Stimulated activated CD8-positive, alpha-beta memory T cell treated with anti-CD3 and anti-CD28 coated beads, Interleukin-12 subunit alpha, Interleukin-12 subunit beta, amount 100 ng/mL, for 4 hours (primary cell): ENCODE measurements at places on chromosomes 7 and 10.

DNA sequence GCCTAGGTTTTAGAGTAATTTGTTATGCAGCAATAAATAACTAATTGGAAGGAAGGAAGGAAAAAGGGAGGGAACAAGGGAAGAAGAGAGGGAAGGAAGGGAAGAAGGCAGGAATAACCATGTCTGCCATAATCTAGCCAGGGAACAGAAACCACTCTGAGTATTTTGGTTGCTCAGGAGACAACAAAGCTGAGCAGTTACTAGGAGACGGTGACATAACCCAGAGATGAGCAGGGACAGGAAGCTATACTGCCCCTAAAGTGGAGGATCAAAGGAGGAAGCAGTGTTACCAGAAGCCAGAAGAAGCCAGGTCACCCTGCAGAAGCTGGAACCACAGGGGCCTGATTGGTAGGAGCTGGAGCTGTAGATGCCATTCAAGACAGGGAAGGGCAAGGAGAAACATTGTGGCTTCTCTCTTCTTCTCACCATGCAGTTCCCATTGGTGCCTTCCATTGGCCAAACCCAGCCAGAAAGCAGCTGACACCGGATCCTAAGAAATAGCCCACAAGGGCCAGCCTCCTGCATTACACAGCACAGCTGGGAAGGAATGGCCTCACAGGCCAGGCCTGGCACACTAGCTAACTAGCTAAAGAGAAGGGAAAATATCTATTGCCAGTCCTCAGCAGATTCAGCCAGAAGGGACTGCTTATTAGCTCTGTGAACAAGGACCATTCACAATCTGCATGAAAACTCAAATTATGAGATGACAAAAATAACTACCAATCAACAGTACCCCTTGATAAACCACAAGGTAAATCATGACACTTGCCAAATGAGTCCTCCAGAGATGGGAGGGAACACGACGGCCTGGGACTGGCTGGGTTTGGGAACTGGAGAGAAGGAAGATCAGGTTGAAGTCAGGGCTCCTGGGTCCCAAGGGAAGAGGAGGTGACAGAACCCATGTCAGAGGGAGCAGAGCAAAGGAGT is 184.5 kb upstream of the NFE2L3 start:
- no peak for DNase-seq

- no peak for DNase-seq
Observed at GRCh38 chr7:149774237-149775175, 1.1 kb upstream of the ZNF467 start.

GRCh38 chr7:121755818-121756552 is 117.0 kb upstream of the PTPRZ1 start:
- no peak for DNase-seq

DNA sequence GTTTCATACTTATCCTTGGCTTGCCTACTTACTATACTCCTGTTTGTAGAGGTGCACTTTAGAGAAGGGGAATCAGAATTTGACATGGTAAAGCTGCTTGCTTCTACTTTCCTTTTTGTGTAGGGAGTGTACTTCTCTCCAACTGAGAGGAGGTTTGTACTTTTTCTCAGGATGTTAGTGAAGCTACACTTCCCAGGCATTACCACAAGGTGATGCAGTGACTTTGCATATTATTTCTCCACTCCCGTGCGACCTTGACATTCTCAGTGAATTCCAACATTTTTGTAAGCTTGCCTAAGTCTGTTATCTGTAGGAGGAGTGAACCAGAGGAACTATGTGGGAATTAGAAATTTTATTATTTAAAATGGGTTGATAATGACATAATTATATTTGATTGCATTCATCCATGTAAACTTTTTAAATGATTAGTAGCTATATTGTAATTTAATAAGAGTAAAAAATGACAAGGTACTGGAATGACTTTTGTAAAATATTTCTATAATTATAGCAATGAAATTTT is 5.2 kb downstream of the TAX1BP1 start:
- DNase-seq: no peak

DNA sequence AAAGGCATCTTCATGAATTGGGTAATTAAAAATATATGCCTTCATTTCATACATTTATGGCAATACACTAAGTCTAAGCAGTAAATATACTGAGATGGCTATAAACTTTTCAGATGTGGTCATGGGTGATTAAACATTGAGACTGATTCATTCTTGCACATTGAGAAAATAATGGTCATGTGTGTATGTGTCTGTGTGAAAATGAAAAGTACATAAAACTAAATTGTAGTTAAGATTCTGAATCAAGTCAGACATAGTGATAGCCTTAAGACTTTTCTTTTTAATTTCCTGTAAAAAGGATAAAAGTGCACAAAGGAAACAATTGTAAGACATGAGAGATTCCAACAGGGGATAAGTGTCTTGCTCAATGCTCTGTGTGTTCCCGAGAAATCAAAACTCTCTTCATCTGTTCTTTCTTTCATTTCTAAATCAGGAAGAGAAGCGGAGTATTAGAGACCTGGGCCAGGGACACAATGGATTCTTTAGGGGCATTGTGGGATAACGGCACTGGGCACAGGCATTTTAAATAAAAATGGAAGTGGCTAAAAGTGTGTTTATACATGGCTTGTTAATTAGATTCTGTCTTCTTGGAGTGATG is 69.8 kb upstream of the AGR3 start:
- DNase-seq: no peak

GRCh38 chr7:48087349-48087748 is 1.7 kb upstream of the UPP1 start:
- no peak for DNase-seq

DNA sequence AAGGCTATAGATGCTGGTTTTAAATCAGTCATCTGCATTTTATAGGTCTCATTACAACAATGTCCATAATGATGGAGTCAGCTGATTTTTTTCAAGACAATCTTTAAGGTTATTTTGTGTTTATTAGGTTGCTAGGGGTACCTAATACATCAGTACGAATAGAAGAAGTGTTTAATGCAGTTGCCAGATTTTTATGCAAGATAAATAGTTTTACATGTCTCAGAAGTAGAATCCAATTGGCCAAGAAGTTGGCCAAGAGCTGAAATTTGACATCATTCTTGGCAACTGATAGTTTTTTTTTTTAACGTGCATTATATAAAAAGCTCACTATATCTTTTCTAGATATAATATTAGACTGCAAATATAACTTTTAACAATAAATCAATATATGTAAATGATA is 208.5 kb downstream of the TRIL start:
- DNase-seq: no peak

DNA sequence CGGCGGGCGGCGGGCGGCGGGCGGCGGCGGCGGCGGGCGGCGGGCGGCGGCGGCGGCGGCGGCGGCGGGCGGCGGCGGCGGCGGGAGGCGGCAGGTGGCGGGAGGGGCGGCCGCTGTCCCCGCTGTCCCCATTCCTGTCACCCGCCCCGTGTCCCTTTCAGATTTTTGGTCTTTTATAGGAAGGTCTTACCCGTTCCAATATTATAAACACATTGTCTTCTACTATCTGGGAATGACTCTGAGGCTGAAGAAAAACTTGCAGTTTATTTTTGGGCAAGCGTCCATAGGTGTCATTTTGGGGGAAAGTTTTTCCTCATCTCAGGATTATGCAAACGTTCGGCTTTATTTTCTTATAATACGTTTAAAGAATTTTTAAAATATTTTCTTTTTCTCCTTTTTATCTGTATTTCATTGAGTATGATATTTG is 578 bp downstream of the ZNF713 start:
- DNase-seq: no peak

DNA sequence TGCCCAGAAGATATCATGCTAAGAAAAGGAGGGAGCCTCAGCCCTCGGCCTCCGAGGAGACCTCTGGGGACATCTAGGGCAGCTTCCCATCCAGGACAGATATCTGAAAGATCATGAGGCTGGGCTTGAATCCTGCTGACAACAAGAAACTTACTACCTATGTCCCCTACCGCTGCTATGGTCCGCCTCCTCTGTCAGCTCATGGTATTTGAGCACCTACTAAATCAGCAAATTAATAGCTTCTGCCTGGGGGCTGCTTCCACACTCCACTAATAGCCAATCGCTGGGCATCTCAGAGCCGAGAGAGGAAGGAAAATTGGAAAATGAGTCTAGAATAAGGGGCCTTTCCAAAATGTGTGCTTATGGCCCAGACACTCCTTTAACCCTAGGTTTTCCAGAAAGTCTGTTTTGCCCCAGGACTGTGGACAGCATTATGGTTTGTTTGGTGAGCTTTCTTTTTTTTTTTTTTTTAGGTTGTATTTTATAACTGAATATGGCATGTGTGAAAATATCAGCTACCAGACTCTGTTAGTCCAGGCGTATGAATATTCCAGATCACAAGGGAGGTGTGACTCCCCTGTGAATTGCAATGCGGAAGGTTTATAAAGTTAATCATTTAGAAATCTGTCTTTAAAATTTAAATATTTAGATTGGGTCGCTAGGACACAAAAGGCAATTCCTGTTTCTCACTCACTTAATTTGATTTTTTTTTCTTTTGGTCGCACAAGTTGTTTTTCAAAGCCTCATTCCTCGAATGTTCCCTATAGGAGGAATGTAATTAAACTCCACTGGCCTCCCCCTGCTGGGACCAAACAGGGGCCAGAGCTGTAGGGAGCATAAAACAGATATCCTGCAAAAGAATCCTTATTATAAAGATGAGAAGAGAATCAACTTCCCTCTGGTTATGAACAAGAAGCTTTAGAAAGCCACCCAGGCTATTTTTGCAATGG is 89.4 kb downstream of the PARP12 start:
- DNase-seq: no peak

DNA sequence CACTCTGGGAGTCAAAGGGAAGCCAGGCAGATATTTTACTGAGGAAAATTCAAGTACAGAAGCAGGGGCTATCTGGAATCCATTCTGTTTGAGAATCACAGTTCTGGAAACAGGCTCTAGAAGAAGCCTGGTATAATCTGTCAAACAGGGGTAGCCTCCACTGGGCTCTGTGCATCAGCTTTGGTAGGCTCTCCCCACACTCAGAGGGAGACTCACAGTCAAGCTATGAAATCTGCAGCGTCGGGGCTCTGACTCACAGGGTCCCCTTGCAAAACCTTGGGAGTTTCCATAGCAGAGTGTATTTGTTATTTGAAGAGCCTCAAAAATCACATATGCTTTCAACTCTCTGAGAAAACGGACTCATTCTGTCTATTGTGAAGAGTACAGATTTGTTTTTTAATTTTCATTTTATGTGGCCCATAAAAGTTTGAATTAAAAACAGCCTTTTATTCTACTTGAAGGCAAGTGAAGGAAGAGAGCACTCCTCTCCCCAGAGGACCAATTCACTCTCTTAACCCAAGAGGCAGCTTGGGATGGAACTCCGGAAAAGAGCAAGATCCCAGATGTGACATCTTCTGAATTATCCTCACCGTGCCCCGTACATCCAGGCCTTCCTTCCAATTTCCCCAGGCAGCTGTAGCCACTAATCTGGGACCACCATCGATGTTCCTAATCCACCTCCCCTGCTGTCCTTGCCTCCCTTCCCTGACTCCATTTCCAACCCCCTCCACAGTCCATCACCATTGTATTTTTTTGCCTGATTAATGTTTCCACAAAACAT is 590.9 kb upstream of the MGMT start:
- DNase-seq: no peak

GRCh38 chr7:101882595-101883564 is 65.5 kb downstream of the CUX1 start:
- no peak for DNase-seq

DNA sequence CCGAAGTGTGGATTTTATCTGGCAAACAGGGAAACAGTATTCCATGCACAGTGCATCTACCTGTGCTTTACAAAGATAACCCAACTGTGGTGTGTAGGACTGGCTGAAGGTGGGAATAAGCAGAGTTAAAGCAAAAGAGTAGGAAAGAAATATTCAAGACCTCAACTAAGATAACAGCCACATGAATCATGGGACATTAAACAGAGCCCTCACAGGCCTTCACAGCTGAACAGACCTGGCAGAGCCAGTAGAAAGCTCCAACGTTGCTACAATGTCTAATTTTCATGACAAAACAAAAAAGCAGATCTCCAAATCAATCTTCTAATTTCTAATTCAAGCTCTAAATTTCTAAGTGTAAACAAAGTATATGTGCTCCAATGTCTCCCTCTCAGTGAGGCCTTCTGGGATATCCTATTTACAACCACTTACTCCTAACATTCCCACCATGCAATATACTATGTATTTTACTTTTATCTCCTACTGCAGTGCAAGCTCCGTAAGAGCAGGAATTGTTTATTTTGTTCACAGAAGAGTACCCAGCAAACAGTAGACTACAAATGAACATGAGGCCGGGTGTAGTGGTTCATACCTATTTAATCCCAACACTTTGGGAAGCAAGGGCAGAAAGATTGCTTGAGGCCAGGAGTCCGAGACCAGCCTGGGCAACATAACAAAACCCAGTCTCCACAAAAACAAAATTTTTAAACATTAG is 63.5 kb downstream of the UBE2H start:
- no peak for DNase-seq

DNA sequence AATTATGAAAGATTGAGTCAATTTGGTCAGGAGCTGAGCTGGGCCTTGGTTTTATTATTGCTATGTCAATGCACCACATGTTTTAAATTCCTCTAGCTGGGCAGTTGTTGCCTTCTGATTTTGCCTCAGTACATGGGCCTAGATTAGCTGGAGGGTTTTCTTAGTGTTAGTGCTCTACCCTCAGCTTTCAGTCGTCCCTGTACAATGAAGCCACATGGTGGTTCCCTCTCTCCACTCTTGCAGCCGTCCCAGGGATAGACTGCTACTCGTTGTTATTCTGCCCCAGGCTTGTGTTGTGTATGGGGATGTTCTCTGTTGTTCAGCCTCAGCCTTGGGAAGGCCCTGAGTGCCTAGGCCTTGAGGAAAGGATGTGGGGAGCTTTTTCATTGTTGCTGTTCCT is 37.0 kb downstream of the NHLRC2 start:
- DNase-seq: no peak

DNA sequence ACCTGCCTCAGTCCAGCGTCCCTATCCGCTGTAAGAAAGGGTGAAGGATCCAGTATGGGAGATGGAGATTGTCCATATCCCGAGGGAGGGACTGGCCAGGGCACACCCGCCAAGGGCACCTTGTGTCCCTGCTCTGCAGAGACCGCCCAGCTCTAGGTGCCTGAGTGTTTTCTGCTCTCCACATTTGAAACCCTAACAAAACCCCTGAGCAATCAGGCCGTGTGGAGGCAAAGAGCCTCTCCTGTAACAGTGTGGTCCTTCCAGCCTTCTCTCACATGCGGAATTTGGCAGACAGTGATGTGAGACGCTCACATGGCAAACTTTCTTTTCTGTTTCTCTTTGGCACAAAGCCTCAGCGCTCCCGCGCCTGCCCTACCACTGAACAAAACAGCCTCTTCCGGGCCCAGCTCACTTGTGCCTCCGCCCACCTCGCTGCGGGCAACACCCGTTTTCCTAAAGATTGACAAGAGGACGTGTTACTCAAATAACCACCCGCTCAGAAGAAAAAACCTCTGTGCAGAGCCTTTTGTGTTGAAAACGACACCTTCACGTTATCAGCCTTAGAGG is 514.8 kb downstream of the DNAJB6 start:
- DNase-seq: peak; percentile 38

DNA sequence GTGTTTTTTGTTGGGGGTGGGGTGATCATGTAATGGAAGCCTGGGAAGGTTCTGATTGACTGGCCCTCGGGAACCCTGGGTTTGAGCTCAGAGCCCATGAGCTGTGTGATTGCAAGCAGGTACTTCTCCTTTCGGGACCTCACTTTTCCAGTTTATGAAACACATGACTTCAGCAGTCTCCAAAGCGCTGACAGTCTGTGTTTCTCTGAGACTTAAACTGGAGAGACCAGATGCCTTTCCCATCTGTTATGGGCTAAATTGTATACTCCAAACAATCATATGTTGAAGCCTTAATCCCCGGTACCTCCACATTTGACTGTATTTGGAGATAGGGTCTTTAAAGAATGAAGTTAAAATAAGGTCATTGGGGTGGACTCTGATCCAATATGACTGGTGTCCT is 493.6 kb downstream of the GALNT17 start:
- DNase-seq: no peak
